ENCODE measurements at places on chromosomes 1 and 21. TPM values are rescaled to one million over a fixed set of nuclear protein-coding genes. Genes with fewer than 3 reads are reported as not detected.

GRCh38 chr1:159084867-159085266 lies 8.3 kb upstream of the AIM2 start:
- H3K27me3 ChIP-seq, result no peaks in the 10 kb centered on the region
- no peak overlapping the region for H3K27ac ChIP-seq
- H3K4me1 ChIP-seq, result no peaks in the 10 kb centered on the region
- DNase-seq, result no peak
- no peaks in the 10 kb centered on the region for H3K36me3 ChIP-seq

GRCh38 chr1:25644962-25645361 lies 28.4 kb downstream of the MAN1C1 start:
- no peak for DNase-seq
- no peak overlapping the region for H3K27ac ChIP-seq
- H3K4me3 ChIP-seq, result no peak overlapping the region
- H3K27me3 ChIP-seq, result peaks cover 36% of the 10 kb centered on the region

The IGSF8 gene
- 8.0 TPM for total RNA-seq

The STYXL2 gene
- not detected for total RNA-seq

- no peaks in the 10 kb centered on the region for H3K36me3 ChIP-seq
- no peaks in the 10 kb centered on the region for H3K4me1 ChIP-seq
- no peaks in the 10 kb centered on the region for H3K27me3 ChIP-seq
- no peak overlapping the region for H3K27ac ChIP-seq
Measured at GRCh38 chr1:222769971-222770620, 33.1 kb downstream of the FAM177B start.

The NCF2 gene
- 0.46 TPM for total RNA-seq

The KLHDC9 gene
- total RNA-seq, result 2.9 TPM

DNA sequence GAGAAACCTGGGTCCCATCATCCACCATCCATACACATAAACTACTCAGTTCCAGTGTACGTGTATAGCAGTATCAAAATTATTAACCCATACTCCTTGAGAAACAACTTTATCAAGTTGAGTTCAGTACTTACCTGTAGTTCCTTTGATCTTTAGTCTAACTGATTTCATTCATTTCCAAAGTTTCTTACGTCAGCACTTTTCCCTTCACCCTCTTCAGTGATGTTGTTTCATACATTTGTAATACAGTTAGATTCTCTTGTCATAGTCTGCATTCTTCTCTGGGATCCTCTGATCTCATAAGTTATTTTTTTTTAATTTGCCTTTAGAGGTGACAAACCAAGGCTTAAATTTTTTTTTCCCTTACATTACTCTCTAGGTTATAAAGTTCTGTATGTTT lies 143.2 kb downstream of the PIK3R3 start:
- H3K36me3 ChIP-seq, result no peaks in the 10 kb centered on the region
- DNase-seq, result no peak
- H3K4me1 ChIP-seq, result peaks cover 9% of the 10 kb centered on the region
- no peak overlapping the region for H3K27ac ChIP-seq
- H3K4me3 ChIP-seq, result no peak overlapping the region

DNA sequence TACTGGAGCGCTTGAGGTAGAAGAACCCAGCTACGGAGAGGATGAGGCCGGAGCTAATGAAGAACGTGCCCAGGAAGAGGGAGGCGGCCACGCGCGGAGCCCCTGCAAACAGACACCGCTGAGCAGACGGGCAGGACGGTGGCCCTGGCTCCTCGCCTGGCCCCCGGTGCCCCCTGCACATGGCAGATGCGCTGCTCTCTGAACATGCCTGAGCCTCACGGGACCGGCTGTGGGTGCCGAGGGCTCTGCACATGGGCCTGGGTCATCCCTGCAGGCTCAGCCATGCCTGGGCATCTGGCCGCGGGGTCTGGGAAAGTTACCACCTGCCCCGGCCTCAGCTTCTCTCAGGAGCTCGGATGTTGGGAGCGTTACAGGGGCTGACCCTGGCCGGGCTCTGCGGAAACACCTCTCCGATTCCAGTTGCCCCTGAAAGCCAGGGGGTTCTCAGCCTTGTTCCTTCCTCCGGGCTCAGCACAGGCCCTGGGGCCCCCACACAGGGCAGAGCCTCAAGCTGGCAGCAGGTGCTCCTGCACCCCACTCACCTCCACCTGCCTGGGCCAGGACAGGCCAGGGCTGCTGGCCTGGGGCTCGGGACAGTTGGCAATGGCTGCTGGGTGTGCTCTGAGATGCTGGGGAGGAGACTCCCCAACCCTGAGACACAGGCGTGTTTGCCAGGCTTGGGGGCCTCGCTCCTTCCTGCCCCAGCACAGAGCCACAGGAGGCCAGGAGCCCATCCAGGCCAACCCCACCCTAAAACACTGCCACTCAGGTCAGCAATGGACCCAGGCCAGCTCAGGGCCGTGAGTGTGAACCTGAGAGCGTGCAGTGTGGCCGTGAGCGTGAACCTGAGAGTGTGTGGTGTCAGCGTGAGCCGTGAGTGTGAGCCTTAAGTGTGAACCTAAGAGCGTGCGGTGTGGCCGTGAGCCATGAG lies 12.1 kb upstream of the RNF223 start:
- H3K4me1 ChIP-seq, result no peaks in the 10 kb centered on the region
- no peak for DNase-seq
- no peaks in the 10 kb centered on the region for H3K27me3 ChIP-seq
- H3K36me3 ChIP-seq, result no peaks in the 10 kb centered on the region
- no peak overlapping the region for H3K27ac ChIP-seq

DNA sequence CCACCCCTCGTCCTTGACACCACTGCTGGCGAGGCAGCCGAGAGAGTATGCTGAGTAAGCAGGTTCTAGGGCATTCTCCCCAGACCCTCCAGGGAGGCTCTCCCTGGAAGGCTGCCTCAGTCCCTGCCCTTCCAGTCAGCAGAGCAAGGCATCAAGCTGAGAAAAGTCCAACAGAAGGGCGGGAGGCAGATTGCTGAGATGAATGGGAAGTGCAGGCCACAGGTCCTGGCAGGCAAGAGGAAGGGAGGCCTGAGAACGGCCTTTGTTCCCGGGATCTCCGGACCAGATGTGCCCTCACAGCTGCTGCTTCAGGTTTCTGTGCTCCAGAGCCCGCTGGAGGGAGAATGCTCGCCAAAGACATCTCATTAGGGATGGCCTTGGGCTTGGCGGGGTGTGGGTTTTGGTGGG lies 270.0 kb upstream of the VAMP3 start:
- no peak overlapping the region for H3K27ac ChIP-seq
- H3K27me3 ChIP-seq, result peaks cover 5% of the 10 kb centered on the region
- no peaks in the 10 kb centered on the region for H3K36me3 ChIP-seq

- no peaks in the 10 kb centered on the region for H3K4me1 ChIP-seq
- H3K27ac ChIP-seq, result no peak overlapping the region
- no peak for DNase-seq
- peaks cover 10% of the 10 kb centered on the region for H3K27me3 ChIP-seq
Measured at GRCh38 chr1:156428746-156429288, 59.8 kb downstream of the RHBG start.

DNA sequence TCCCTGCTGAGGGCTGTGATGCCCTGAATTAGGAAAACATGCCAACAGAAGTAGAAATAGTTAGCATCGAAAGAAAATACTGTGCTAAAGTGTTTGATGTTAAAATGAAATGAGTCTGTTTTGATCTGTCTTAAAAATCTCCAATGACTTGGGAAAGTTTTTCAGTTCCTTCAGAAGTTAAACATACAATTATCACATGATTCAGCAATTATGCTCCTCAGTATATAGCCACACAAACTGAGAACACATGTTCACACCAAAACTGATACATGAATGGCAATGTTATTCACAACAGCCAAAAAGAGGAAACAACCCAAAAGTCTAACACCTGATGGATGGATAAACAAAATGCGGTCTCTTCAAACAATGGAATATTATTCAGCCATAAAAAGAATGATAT lies 130.6 kb downstream of the PTPN14 start:
- no peak for DNase-seq
- no peaks in the 10 kb centered on the region for H3K27me3 ChIP-seq
- H3K4me3 ChIP-seq, result no peak overlapping the region
- H3K27ac ChIP-seq, result no peak overlapping the region

GRCh38 chr1:4939266-4939665 lies 284.9 kb downstream of the AJAP1 start:
- DNase-seq, result no peak
- H3K4me3 ChIP-seq, result no peak overlapping the region
- H3K4me1 ChIP-seq, result no peaks in the 10 kb centered on the region
- H3K27me3 ChIP-seq, result no peaks in the 10 kb centered on the region
- H3K27ac ChIP-seq, result no peak overlapping the region

DNA sequence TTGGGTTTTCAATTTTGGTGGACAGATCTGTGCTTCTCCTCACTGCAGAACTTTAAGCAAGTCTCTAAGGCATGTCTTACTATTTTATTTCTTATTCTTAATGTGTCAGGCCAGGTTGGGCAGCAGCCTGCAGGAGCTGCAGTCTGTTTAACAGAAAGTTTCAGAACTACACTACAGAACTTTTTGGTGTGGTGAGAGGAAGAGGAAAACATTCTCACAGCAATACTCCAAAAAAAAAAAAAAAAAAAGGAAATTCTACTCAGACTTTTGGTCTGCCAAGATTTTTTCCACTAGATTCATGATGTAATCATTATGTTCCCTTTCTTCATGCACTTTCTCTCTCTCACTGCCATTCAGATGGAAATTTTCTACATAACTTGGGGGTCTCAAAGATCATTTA lies 255.2 kb downstream of the COL11A1 start:
- no peak overlapping the region for H3K4me3 ChIP-seq
- no peak for DNase-seq
- no peaks in the 10 kb centered on the region for H3K27me3 ChIP-seq
- H3K36me3 ChIP-seq, result no peaks in the 10 kb centered on the region

GRCh38 chr1:65813956-65814355 lies 21.3 kb downstream of the PDE4B start:
- DNase-seq, result no peak
- H3K36me3 ChIP-seq, result no peaks in the 10 kb centered on the region
- no peak overlapping the region for H3K27ac ChIP-seq
- H3K4me1 ChIP-seq, result no peaks in the 10 kb centered on the region
- H3K4me3 ChIP-seq, result no peak overlapping the region
- H3K27me3 ChIP-seq, result no peaks in the 10 kb centered on the region

GRCh38 chr1:227898502-227899140 lies 49.1 kb downstream of the WNT9A start:
- no peak overlapping the region for H3K4me3 ChIP-seq
- peaks cover 20% of the 10 kb centered on the region for H3K4me1 ChIP-seq
- H3K36me3 ChIP-seq, result no peaks in the 10 kb centered on the region
- DNase-seq, result no peak
- no peak overlapping the region for H3K27ac ChIP-seq
- H3K27me3 ChIP-seq, result peaks cover 1% of the 10 kb centered on the region

DNA sequence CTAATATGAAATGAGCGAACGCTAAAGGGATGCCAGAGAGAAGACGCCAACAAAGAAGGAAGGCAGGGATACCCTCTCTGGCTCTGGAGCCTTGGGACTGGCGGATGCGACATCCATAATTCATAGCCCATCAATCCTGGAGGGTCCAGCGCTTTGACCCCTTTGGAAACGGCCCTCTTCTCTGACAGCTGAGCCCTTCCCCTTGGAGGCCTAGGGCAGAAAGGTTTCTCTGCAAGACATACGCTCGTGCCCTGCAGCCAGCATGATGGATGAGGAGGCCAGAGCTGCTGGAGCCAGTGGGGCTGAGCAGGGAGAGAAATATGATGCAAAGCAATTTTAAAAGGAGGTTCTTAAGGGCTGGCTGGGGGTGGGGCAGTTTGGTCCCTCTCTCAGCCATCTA lies 22.2 kb downstream of the OPTC start:
- peaks cover 3% of the 10 kb centered on the region for H3K27me3 ChIP-seq
- H3K4me1 ChIP-seq, result no peaks in the 10 kb centered on the region
- H3K27ac ChIP-seq, result no peak overlapping the region
- no peak overlapping the region for H3K4me3 ChIP-seq

The SOX13 gene
- total RNA-seq, result 9.3 TPM

The MPL gene
- not detected for total RNA-seq

The HPDL gene
- total RNA-seq, result not detected

- H3K4me1 ChIP-seq, result no peaks in the 10 kb centered on the region
- no peaks in the 10 kb centered on the region for H3K36me3 ChIP-seq
- H3K27ac ChIP-seq, result no peak overlapping the region
- H3K27me3 ChIP-seq, result no peaks in the 10 kb centered on the region
- no peak overlapping the region for H3K4me3 ChIP-seq
- DNase-seq, result no peak
Measured at GRCh38 chr1:219434285-219434922, 178.5 kb downstream of the ZC3H11B start.

The CR1 gene
- total RNA-seq, result not detected

The E2F2 gene
- 5.7 TPM for total RNA-seq

DNA sequence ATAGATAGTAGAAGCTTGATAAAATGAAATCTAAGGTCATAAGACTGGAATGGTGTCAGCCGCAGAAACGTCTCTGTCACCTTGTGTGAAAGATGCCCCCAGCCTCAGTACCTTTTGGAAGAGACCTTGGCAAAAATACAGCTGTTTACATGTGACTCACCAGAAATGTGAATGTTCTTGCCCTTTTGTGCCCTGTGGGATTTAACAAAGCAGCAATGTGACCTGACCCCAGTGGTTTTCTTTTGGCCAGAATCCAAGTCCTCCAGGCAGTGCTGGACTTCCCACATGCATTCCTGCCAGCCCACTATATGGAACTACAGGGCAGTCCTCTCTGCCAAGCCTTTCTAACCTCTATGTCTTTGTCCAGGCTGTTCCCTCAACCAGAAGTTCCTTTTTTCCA lies 27.2 kb upstream of the LRRC8C start:
- H3K4me1 ChIP-seq, result peaks cover 30% of the 10 kb centered on the region
- H3K4me3 ChIP-seq, result no peak overlapping the region
- no peaks in the 10 kb centered on the region for H3K36me3 ChIP-seq
- DNase-seq, result peak; percentile 75
- no peak overlapping the region for H3K27ac ChIP-seq

The RYR2 gene
- total RNA-seq, result not detected

GRCh38 chr21:34284666-34285065 lies 79.1 kb upstream of the KCNE2 start:
- no peak overlapping the region for H3K27ac ChIP-seq
- no peaks in the 10 kb centered on the region for H3K36me3 ChIP-seq
- peaks cover 25% of the 10 kb centered on the region for H3K27me3 ChIP-seq
- H3K4me3 ChIP-seq, result no peak overlapping the region
- no peak for DNase-seq
- H3K4me1 ChIP-seq, result no peaks in the 10 kb centered on the region

The LMX1A gene
- 0.07 TPM for total RNA-seq

GRCh38 chr1:5448486-5448885 lies 543.7 kb downstream of the NPHP4 start:
- no peak overlapping the region for H3K27ac ChIP-seq
- H3K27me3 ChIP-seq, result peaks cover 25% of the 10 kb centered on the region
- H3K4me1 ChIP-seq, result no peaks in the 10 kb centered on the region
- no peak for DNase-seq
- H3K36me3 ChIP-seq, result no peaks in the 10 kb centered on the region
- no peak overlapping the region for H3K4me3 ChIP-seq

- peak; percentile 56 for DNase-seq
- H3K27ac ChIP-seq, result peak overlapping the region; percentile 31
- H3K36me3 ChIP-seq, result peaks cover 11% of the 10 kb centered on the region
- no peak overlapping the region for H3K4me3 ChIP-seq
Measured at GRCh38 chr1:204435381-204435831, 23.8 kb upstream of the PPP1R15B start.

The EXTL2 gene
- total RNA-seq, result 23.5 TPM

- H3K27me3 ChIP-seq, result no peaks in the 10 kb centered on the region
- peaks cover 11% of the 10 kb centered on the region for H3K36me3 ChIP-seq
Measured at GRCh38 chr1:53048960-53049573, 12.9 kb upstream of the PODN start.

GRCh38 chr1:238329671-238330070 lies 438.9 kb upstream of the ZP4 start:
- H3K4me3 ChIP-seq, result no peak overlapping the region
- H3K36me3 ChIP-seq, result no peaks in the 10 kb centered on the region

- H3K36me3 ChIP-seq, result no peaks in the 10 kb centered on the region
- peaks cover 34% of the 10 kb centered on the region for H3K4me1 ChIP-seq
- H3K27ac ChIP-seq, result no peak overlapping the region
- no peaks in the 10 kb centered on the region for H3K27me3 ChIP-seq
- DNase-seq, result no peak
- H3K4me3 ChIP-seq, result no peak overlapping the region
Measured at GRCh38 chr1:202023001-202023433, 12.6 kb downstream of the ELF3 start.
